ENCODE measurements at places on chromosomes 13 and 19. TPM values are rescaled to one million over a fixed set of nuclear protein-coding genes. Genes with fewer than 3 reads are reported as not detected.
A peak's percentile ranks its signal among the peaks of the same experiment; 100 is the strongest.

CNFN gene
- 7.8 TPM for total RNA-seq

CYP4F2 gene
- total RNA-seq = not detected

SLC15A1 gene
- total RNA-seq = 1.1 TPM

- peak; percentile 16 for DNase-seq
Observed at GRCh38 chr19:6802336-6803035, 30.0 kb downstream of the VAV1 start.

- DNase-seq = peak; percentile 95
Observed at GRCh38 chr19:495402-496111, 729 bp upstream of the MADCAM1 start.

- no peak for DNase-seq
Observed at GRCh38 chr19:47601180-47601904, 7.6 kb upstream of the BICRA start.

GRCh38 chr13:23848646-23849141 is 40.5 kb downstream of the MIPEP start:
- DNase-seq = no peak
